ENCODE measurements at places on chromosomes 3 and 15.

GRCh38 chr3:53486961-53487654 lies 7.3 kb upstream of the CACNA1D start:
- no peak for DNase-seq

DNA sequence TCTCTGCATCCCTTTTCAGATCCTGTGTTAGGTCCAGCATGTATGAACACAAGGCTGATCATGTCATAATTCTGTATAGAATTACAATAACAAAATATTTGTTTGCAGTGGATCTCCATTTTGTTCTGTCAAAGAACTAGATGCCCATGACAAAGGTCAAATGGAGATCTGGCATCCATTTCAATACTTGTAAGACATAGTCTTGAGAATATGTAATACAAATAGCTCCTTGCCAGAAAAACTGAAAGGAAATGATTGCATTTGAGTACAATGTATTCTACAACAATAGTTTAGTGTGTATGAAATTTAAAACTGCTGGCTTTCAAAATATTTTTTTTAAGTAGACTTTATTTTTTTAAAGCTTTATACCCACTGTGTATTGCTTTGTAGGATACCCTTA lies 101.1 kb downstream of the CMSS1 start:
- no peak for DNase-seq

DNA sequence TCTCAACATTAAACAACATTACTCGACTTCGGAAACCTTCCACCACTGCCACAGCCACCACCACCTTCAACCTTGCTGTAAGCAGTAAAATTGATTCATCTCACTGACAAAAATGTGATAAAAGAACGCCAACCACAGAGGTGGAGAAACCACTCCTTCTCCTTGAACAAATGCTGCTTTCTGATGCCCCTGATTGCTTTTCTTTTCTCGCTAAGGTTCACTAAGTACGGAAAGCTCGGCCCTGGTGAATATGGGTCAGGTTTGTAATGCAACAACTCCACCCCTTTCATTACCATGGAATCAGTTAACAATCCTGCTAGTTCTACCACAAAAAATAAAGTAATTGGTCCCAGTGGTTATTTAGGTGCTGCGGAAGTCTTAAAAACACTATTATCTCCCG lies 44.9 kb downstream of the MEIS2 start:
- no peak for DNase-seq

DNA sequence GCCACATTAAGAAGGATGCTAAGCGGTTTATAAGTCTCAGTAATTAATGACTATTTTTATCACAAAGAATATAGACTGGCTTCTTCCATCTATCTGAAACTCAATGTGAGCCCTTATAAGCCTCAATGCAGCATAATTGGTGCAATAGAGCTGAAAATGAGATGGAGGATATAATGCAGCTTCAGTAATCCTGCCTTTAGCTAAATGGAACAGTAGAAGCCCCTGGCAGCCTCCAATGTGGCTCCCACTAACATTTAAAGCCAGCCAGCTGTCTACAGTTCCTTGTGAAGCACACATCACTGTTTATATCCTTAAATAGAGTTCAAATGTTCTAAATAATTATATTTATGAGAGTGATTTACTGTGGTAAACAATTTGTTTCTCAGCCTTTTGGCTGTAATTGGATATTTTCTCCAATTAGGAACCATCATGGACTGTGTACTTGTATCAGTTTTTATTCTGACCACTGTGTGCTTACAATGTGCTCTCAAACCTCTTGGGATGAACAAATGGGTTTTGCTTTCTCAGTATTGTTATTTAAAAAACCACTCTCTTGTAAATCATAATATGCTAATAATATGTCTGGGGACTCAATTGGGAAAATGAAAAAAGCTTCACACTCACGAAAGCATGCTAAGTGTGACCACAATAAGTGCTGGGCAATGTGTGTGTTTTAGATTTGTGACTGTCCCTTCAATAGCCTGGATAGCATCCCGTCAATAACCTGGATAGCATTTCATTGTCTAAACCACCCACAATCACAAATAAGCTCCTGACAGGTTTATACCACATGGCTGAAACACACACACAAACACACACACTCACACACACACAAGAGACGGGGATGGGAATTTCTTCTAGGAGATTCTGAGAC lies 366.6 kb downstream of the GBE1 start:
- DNase-seq, result no peak

- peak; percentile 73 for DNase-seq
Observed at GRCh38 chr3:43998836-43999727, 242.6 kb upstream of the TOPAZ1 start.

DNA sequence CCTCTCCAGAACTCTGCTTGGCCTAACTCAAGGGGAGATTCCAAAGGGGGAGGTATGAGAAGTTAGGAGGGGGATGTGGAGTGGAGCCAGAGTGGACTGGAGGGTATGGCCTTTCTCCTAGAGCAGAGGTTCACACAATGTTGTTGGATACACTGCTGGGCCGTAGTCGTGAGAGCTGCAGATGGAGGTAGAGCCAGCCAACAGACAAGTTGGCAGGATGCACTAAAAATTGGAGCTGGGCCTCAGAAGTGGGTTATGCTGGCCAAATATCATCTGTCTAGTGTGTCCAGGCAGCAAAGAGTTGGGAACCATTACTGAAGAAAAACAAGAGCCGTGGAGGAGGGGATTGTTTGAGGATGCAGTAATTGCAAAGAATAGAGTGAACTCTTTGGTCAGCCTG lies 27.7 kb upstream of the LRRFIP2 start:
- DNase-seq, result no peak

- no peak for DNase-seq
Observed at GRCh38 chr15:33262306-33262705, 48.5 kb upstream of the RYR3 start.

DNA sequence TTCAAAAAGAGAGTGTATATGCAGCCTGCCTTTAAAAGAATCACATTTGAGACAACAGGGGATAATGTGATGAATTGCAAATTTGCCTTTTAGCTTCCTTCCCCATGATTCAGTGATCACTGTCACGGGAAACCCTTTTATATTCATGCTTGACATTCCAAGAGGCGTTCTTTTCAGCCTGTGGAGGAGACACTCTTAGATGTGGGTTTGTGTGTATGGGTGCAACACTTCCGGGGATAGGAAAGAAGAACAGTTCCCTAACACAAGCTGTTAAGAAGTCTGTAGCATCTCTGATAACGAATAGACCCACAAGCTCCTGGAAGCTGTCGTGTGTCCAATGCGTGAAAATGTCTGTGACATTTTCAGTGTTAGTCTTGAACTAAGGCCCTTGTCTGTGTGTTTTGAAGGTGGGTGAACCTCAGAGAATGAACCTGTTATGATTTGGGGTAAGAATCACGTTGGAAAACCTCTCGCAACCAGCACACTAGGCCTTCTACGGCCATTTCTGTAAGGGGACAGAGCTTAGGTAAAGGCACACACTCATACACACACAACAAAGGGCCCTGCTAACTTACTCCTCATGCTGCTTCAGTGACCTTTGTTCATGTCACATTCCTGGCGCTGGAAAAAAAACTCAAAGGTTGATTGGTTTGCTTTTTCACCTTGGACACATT lies 229.2 kb upstream of the ST8SIA2 start:
- peak; percentile 33 for DNase-seq

GRCh38 chr3:23600167-23600871 lies 205.4 kb upstream of the UBE2E1 start:
- DNase-seq, result no peak

DNA sequence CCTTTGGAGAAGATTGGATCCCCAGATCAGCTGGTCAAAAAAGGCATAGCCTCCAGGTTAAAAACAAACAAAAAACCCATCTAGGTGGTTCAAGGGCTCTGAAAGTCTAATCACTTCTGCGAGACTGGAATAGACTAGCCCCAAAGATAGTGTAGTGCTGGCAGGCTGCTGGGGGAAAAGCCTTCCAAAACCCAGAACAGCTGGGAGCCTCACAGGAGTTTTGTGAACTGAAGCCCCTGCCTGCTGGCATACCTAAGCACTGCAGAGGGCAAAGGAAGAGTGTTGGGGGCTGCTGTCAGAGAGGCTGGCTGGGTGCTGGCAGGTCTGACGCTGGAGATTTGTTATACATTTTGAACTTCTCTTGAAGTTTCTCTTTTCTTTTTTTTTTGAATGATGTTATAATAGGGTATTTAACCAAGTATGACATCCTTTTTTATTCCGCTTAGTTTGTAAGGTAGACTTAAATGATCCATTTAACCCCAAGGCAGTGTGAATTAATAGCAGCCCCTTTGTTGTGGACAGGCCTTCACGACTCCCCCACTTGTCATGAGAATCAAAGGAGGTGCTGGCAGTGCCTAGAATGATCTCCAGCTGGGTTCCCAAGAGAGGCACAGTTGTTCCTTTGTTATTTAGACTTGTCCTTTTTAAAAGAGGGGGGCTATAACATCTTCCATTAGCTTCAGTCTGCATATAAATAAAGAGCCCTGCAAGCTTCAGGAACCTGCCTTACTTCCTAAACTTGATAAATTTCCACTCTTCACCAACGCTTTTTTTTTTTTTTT lies 53.9 kb downstream of the CRTC3 start:
- DNase-seq, result peak; percentile 71

- DNase-seq, result no peak
Observed at GRCh38 chr3:188964957-188965356, 206.8 kb upstream of the TPRG1 start.
